ENCODE measurements at places on chromosomes 1 and 21.

GRCh38 chr1:104884939-104885338 is 1135.2 kb downstream of the AMY1C start:
- DNase-seq: no peak

DNA sequence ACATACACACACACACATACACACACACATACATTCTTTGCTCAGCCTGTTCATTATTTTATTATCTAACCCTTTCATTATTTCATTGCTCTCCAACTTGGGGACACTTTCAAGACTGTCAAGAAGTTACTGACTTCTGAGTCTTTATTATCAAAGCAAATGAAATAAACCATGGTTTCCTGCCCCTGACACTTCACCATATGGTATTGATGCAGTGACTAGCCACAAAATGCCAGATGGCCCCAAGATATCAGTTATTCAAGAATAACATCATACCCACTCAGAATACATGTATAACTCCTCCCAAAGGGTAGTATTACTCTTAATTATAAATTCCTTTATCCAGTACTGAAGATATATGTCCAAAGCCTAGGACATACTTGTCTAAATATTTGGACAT is 197.3 kb downstream of the MRPL39 start:
- DNase-seq: no peak

- DNase-seq: no peak
These were observed 237.0 kb upstream of the HOOK1 start for GRCh38 chr1:59577774-59578173.

- no peak for DNase-seq
These were observed 48.6 kb downstream of the TMPRSS15 start for GRCh38 chr21:18354947-18355346.

GRCh38 chr1:34398916-34399275 is 222.2 kb downstream of the C1orf94 start:
- no peak for DNase-seq

- DNase-seq: no peak
These were observed 9.6 kb downstream of the DISC1 start for GRCh38 chr1:231636157-231636556.

- no peak for DNase-seq
These were observed 87.3 kb downstream of the DISP3 start for GRCh38 chr1:11566042-11566850.

DNA sequence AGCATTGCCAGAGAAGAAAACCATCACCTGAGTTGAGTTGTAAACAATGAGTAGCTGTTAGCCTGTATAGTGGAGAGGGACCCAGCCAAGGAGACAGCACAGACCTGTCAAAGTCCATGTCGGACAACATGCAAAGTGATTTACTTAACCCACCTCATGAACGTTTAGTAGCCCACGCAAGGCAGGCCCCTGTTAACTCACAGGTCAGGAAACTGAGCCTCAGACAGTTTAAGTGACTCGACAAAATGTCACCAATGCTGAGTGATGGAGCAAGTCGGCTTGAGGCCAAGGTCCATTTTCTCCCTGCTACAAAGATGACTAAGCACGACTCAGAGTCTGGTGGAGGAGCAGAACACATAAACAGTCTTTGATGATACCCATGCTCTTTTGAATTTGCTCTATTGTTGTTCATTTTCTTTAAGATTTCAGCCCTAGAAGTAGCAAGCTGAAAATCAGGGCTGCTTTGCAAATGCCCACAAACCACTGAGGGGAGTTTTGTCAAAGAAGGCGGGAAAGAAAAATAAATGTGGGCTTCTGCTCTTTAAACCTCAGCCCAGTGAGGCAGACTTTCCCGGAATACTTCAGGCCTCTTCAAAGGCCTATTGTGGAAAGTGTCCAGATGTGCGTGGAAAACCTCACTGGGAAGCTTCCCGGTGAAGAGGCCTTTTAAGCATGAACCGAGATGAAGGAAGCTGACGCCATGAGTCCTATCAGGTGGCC is 83.8 kb upstream of the HOOK1 start:
- DNase-seq: no peak

GRCh38 chr1:46489638-46490405 is at the start of gene DMBX1:
Gene DMBX1, plus strand, starts transcription at chr1:46489836. Its CDS starts 17,175 bp downstream, at chr1:46507011.
- no peak for DNase-seq

GRCh38 chr1:27395441-27396195 is 3.2 kb downstream of the GPR3 start:
- peak; percentile 50 for DNase-seq

- DNase-seq: no peak
These were observed 10.9 kb downstream of the LRRC71 start for GRCh38 chr1:156931211-156931952.

GRCh38 chr1:188281921-188282320 is 1453.2 kb downstream of the PLA2G4A start:
- DNase-seq: no peak

- DNase-seq: no peak
These were observed 3902.5 kb downstream of the SRGAP2C start for GRCh38 chr1:125087247-125087646.

DNA sequence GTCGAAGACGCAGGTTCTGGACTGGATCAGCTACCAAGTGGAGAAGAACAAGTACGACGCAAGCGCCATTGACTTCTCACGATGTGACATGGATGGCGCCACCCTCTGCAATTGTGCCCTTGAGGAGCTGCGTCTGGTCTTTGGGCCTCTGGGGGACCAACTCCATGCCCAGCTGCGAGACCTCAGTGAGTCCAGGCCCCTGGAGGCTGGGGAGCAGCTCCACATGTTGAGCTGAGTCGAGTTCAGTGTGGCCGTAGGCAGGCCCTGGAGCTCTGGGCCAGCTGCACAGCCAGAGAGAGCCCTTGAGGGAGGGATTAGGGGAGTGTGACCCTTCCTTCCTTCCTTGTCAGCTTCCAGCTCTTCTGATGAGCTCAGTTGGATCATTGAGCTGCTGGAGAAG is 1.6 kb downstream of the ELF3 start:
- no peak for DNase-seq

DNA sequence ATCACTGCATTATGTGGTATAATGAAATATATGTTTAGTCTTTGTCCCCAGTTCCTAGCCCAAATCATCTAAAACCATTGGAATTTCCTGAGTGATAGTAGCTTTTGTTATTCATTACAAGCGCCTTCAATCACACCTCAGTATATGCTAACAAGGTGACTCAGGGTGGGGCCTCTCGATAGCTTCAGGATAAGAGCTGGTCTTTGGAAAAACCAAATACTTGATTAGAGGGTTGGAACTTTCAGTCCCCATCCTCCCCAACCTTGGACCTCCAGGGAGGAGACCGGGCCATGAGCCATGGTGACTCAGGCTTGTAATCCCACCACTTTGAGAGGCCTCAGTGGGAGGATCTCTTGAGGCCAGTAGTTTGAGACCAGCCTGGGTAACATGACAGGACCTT is 5.1 kb upstream of the BRDT start:
- no peak for DNase-seq

DNA sequence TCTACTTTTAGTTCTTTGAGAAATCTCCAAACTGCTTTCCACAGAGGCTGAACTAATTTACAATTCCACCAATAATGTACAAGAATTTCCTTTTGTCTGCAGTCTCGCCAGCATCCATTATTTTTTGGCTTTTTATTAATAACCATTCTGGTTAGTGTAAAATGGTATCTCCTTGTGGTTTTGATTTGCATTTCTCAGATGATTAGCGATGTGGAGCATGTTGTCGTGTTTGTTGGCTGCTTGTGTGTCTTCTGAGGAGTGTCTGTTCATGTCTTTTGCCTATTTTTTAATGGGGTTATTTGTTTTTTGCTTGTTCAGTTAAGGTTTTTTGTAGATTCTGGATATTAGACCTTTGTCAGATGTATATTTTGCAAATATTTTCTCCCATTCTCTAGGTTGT is 131.5 kb downstream of the MAST2 start:
- DNase-seq: no peak

GRCh38 chr21:15722591-15723324 is 7.0 kb upstream of the USP25 start:
- DNase-seq: no peak

- no peak for DNase-seq
These were observed 12.3 kb upstream of the DHX9 start for GRCh38 chr1:182826892-182827291.

DNA sequence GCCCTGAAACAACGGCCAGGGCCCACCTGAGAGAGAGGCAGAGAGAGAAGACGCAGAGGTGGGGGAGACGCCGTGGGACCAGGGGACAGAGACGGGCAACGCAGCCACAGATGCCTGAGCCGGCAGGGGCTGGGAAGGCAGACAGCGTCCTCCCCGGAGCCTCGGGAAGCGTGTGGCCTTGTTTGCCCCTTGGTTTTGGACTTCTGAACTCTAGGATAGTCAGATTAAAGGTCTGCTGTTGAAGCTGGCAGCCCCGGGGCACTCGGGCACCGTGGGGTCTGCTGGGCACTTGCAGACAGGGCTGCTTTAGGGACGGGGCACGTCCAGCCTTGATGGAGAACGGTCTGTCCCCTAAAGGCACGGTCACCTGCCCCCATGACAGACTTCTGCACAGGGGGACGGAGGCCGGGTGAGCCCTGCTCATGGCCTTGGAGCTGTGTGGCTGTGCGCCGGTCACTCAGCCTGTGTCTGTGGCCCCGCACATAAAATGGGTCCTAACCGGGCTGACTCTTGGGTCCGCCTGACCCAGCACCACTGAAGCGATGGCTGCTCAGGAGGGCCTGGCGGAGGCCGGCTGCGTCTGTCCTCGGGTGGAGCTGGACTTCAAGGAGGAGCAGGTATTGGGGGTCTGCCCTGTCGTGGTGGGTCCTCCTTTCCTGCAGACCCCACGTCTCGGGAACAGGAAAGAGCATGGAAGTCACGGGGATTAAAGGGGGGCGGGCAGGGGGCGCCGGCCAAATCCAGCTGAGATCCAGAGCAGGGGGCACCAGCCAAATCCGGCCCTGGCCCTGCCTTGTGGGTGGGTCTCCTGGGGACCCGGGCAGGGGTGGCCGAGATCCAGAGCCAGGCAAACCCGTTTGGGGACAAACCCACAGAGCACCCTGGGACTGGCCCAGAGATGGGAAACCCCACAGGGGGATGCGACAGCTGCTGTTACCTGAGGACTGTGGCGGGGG is 9.6 kb upstream of the RNF223 start:
- DNase-seq: no peak

DNA sequence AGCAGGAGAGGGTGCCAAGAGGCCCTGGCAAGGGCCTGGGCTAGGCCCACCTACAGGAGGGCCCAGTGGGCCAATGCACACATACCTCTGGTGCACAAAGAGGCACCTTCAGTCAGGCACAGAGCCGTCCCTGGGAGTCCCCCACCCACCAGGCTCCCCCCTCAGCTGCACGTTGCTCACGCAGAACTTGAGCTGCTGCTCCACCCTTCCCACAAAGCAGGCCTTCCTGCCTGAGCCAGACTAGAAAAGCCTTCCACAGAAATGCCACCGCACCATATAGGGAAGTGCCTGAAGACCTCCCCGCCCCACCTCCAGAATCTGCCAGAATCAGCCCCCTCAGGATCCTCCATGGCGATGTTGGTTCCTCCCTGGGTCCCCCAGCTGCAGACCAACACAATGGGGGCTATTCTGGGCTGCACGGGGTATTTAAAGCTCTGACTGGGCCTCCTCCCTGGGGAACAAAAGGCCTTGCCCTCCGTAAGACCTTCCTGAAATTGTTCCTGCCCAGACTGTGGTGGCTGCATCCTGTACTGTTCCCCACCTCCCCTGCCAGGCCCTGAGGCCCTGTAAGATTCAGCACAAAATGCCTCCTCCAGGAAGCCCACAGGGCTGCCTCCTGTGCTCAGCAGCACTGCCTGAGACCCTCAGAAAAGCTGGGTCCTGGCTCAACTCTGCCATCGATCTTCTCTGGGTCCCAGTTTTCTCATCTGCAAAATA is 27.2 kb downstream of the HSPG2 start:
- DNase-seq: no peak

DNA sequence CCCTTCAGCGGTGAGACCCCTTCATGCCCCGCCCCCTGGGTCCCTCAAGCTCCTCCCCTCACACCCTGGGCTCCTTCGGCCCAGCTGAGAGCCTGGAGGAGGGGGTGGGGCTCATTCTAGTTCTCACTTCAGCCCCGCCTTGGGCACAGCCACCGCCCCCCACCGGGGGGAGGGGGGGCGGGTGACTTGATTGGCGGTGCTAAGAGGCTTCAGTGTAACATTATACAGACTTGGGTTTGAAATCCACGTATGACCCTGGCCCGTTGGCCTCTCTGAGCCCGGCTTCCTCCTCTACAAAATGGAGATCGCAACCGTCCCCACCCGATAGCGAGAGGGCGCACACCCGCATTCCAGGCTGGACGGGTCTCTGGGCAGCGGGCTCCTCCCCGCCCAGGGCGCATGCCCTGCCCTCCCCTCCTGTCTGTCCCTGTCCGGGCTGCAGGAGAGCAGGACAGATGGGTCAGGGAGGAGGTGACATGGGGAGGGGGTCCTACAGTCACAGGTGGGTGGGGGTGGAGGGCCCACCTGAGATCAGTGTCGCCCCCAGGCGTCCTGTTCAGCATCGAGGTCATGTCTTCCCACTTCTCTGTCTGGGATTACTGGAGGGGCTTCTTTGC is 5.1 kb downstream of the CLCNKB start:
- DNase-seq: no peak

DNA sequence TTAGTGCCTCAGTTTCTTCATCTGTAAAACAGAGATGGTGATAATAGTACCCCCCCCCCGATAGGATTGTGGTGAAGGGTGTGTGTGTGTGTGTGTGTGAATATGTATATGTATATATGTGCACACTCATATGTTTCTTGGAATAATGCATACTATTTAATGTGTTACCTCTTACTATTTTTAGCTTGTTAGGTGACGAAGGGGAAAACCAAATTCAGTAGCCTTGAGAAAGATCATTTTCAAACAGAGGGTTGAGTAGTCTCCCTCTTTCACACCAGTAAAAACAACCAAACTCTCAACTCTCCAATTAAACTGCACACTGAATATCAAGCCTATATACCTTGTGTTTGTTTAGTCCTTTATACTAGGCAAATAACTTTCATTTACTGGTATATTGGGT is 75.7 kb downstream of the NTMT2 start:
- DNase-seq: no peak

DNA sequence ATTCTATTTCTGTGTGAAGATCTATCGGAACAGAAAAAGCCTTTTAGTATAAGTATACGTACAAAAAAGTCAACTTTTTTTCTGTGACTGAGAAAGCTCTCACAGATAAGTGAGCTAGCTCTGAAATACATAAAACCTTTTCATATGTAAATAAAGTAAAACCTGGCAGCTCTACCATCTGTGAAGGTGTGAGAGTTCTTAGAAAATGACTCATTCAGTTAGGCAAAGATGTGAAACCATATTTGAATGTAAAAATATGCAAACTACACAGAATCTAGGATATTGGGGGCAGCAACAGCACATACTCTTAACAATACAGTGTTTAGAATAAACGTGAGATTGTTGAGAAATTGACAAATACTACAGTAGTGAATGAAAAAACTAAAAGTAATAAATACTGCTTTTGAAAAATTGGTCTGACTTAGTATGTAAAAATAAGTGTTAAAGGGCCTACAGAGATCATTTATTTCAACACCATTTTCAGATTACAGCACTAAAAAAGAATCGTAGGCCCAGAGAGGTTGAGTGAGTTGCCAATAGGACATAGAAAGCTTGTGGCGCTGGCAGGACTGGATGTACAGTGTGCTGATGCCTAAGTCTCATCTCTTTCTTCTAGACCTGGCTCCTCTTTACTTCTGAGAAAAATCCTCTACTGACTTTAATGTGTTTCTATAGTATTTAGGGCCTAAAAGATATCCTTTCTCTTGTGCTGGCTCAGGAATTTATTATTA is 19.8 kb downstream of the ATP6V1G3 start:
- DNase-seq: no peak
